Kidney epithelial cell (primary cell): ENCODE measurements at places on chromosomes 12 and 14.

GRCh38 chr12:65607401-65607841 lies 216.9 kb upstream of the HMGA2 start:
- DNase-seq = no peak

DNA sequence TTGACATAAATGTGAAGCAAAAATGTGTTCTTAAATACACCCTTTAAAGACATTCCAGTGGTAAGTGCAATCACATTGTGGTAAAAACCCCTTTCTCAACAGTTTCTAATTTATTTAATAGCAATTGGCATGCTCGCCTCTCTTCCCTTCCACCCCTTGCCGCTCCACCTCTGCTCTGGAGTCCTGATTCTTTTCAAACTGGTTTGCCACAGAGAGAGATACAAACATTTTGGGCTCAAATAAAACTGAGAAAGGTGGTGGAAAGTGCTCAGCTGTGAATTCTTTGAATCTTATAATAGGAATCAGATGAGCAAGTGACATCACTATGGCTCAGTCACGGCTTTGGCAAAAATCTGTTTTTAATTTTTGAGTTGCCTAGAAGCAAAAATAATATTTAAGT lies 993.9 kb downstream of the GALC start:
- DNase-seq = no peak

- DNase-seq = no peak
Measured at GRCh38 chr12:55829967-55830600, 697 bp upstream of the DNAJC14 start.

DNA sequence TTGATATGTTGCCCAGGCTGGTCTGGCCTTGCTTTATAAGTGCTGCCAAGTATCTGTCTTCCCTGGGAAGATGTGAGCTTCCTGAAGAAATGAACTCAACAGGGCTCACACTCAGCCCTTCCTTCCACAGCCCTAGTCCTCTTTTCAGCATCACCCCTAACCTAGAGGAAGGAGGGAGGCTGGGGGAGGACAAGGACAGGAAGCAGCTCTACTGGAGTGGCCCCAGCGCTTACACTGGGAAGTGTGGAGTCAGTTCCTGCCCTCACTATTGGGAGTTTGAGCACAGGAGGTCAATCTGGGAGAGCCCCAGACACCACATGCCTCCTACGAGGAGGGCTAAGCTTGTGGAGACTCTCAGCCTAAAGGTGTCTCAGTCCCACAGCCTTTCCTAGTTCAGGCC lies 16.8 kb downstream of the GALNT6 start:
- no peak for DNase-seq

DNA sequence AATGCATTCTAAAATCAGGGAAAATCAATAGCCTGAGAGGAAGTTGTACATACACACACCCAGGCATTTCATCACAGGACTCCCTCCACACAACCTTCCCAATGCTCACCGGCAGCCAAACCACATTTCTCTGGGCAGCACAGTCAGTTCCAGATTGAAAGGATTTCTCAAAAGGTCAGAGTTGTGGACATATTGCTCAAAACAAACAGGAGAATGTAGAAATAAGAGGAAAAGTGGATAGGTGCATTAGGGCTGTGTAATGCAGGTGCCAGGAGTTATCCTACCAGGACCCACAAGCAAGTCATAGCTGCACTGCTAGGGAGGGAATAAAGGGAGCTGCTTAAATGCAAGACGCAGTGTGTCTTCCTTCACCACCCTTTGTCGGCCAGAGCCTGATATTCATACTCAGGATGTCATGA lies 62.9 kb downstream of the GCH1 start:
- DNase-seq = no peak

DNA sequence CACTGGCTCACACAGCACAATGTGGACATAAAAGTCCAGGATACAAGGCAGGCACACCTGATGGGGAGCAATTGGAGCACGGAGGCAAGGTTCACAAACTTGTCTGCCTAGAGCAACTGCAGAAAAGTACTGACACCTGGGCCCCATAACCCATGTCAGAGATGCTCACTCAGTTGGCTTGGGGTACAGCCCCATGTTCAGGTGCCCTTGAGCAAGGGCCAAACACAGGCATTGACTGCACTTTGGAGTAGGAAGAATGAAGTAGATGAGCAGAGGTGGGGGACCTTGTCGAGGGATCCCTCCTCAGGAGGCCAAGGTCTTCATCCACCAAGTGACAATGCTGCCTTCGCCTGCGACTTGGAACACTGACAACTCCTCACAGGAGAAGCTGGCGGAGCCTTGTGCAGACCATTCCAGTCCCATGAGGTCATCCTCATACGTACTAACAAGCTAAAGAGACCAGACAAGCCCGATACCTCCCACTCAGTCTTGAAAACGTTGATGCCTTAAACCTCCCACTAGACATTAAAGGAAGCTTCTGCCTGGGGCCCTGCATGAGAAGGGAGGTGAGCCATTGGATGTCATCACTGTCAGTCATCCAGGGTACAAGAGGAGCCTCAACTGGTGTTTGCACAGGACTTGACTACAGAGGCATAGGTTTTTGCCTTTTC lies 42.5 kb upstream of the C14orf180 start:
- DNase-seq = no peak

GRCh38 chr12:106910202-106910601 lies 45.5 kb upstream of the TMEM263 start:
- no peak for DNase-seq

- DNase-seq = no peak
Measured at GRCh38 chr14:100547633-100548294, 39.5 kb downstream of the BEGAIN start.

DNA sequence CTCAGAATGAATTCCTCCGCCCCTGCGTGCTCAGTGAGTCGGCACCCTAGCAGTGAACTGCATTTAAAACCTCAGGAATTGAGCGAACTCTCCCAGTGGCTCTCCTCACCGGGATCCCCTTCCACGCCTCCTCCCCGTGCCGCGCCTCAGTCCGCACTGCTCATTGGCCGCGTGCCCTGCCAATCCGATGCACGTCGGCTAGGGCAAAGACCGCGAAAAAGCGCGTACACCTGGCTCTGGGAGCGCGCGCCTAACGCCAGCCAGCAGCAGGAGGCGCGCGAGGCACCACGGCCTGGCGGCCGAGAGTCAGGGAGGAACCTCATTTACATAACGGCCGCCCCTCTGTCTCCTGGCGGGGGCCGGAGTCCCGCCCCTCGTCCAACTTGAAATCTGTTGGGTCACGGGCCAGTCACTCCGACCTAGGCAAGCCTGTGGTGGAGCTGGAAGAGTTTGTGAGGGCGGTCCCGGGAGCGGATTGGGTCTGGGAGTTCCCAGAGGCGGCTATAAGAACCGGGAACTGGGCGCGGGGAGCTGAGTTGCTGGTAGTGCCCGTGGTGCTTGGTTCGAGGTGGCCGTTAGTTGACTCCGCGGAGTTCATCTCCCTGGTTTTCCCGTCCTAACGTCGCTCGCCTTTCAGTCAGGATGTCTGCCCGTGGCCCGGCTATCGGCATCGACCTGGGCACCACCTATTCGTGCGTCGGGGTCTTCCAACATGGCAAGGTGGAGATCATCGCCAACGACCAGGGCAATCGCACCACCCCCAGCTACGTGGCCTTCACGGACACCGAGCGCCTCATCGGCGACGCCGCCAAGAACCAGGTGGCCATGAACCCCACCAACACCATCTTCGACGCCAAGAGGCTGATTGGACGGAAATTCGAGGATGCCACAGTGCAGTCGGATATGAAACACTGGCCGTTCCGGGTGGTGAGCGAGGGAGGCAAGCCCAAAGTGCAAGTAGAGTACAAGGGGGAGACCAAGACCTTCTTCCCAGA lies at the start of gene HSPA2:
TSS of gene HSPA2 (plus strand) at position 534 of the 995 bp plus-strand sequence. CDS start at position 643, 109 bp downstream.
- DNase-seq = peak; percentile 94

GRCh38 chr14:96584199-96584906 lies 82.2 kb downstream of the PAPOLA start:
- DNase-seq = no peak

GRCh38 chr12:6770094-6770493 lies 2.2 kb upstream of the LAG3 start:
- no peak for DNase-seq

GRCh38 chr12:69936766-69937165 lies 111.7 kb downstream of the MYRFL start:
- DNase-seq = no peak

DNA sequence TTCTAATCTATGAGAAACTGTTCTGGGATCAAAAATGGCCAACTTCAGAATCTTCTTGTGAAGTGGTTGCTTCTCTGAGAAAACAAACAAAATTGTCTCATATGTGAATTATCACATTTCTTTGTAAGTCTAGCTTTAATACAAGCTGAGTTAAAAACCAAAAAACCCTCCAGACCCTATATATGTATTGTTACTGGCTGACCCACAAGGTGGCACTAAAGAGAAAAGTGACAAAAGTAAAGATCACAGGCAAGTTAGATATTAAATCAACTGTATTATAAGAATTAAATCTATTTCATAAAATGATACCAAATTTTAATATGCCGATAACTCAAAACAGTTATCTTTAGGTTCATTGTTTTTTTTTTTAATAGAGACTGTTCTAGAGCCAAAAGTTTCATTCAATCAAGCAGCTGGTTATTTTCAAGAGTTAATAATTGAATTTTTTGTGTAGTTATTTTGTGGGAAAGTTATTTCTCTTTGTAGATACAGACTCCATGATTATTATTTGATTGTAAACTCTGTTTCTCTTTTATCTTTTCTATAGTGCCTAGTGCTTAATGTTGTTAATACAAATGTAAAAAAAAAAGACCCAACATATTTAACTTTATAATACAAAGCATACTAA lies 7.5 kb upstream of the TRHDE start:
- no peak for DNase-seq

GRCh38 chr12:126663304-126664094 lies 1598.3 kb downstream of the AACS start:
- DNase-seq = no peak
